ENCODE measurements at places on chromosomes 4 and X.

GRCh38 chr4:145299380-145300076 lies 119.1 kb upstream of the OTUD4 start:
- peak; percentile 45 for DNase-seq

DNA sequence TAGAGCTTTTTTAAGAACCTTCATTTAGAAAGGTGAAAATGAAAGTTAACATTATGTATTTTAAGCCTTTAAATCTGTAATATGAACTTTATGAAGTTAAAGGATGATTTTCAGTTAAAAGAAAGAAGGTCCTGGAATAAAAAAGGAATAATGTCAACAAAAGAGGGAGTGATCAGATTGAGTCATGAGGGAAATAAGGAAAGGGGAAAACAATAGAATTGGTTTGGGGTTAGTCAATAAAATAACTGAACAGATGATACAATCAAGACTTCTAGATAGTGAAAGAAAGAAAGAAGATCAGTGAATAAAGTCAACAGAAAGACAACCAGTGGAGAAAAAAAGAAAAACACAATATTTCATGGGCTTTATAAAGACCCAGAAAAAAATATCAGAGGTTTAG lies 291.6 kb upstream of the ARSJ start:
- no peak for DNase-seq

DNA sequence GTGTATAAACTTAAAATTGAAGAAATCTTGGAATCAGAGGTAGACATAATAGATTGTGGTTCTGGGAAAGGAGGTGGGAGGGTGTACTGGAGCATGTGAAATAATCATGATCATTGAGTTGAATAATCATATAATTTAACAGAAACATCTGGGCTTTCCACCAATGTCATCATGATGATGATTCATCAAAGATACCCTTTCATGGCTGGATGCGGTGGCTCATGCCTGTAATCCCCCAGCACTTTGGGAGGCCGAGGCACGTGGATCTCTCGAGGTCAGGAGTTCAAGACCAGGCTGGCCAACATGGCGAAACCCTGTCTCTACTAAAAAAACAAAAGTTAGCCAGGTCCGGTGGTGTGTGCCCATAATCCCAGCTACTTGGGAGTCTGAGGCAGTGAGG lies 6.7 kb upstream of the RUFY3 start:
- no peak for DNase-seq

DNA sequence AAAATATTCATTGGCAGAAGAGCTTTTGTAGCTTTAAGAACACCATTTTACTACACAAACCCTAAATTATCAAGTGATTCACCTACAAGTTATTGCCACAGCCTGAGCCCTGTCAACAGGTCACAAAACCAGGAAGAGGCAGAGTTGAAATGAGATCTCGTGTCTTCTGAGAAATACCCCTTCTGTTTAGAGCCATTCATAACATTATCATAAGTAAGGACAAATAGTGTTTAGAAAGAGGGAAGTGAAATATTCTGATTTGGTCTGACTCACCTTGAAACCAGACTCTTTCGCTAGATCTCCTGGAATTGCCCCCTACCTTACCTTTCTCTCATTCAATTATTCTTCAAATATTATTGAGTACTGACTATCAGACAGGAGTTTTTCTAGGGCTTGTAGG lies 5.9 kb downstream of the ETDB start:
- no peak for DNase-seq

- peak; percentile 78 for DNase-seq
Observed at GRCh38 chr4:147975325-147975724, 243.4 kb downstream of the ARHGAP10 start.
